Fibroblast of skin of back (primary cell): ENCODE measurements at places on chromosomes 3 and 15.
A peak's percentile ranks its signal among the peaks of the same experiment; 100 is the strongest.

GRCh38 chr15:65655026-65655425, 33.3 kb downstream of the SLC24A1 start:
- DNase-seq, result peak; percentile 52

DNA sequence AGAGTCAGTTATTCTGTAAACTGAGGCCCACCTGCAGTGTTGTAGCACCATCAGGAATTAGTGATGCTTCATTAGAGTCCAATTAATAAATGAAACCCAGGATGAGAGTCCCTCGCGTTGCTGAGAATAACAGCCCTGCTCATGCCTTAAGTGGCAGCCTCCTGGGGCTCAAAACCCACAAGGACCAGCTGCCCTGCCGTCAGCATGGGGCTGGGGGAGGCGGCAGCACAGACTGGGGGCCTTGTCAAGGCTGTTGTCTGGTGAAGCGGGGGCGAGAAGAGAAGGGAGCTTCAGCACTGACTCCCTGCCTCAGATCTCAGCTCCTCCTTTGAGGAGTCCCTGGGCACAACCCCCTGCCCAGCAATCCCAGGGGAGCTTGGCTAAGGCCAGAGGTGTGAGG, 21.0 kb downstream of the CCDC33 start:
- DNase-seq, result no peak

GRCh38 chr3:71989165-71989564, 204.2 kb upstream of the PROK2 start:
- peak; percentile 88 for DNase-seq

DNA sequence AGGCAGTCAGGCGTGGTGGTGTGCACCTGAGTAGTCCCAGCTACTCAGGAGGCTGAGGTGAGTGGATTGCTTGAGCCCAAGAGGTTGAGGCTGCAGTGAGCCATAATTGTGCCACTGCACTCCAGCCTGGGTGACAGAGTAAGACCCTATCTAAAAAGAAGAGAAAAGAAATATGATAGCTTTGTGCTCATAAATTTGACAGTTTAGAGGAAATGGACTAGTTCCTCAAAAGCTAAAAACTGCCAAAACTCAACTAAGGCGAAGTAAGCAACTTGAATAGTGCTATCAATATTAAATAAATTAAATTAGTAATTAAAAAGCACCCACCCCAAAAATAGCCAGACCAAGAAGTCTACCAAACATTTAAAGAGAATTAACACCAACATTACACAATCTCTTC, 24.5 kb upstream of the SLC15A2 start:
- DNase-seq, result no peak

GRCh38 chr15:52806284-52806655, 16.1 kb upstream of the ONECUT1 start:
- DNase-seq, result no peak

DNA sequence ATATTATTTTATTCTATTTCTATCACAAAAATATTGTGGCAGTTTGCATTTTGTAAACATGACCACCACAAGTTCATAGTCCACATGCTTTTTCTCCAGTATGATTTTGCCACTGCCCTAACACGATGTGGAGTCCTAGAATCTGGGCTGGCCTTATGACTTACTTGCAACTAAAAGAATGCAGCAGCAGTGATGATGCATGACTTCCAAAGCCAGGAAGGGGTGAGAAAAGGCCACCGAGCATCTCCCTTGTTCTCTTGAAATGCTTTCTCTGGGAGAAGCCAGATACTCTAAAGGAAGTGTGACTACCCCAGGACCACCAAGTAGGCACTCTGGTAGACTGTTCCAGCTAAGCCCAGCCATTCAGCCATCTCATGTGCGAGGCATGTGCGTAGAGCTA, 191.6 kb upstream of the MRPL3 start:
- peak; percentile 72 for DNase-seq

GRCh38 chr3:46976326-46977190, at the start of gene CCDC12:
TSS of gene CCDC12 (minus strand) at chr3:46976745. CDS start at chr3:46976732, 13 bp downstream.
- peak; percentile 100 for DNase-seq

- DNase-seq, result peak; percentile 53
Observed at GRCh38 chr15:73265536-73266153, 103.1 kb downstream of the HCN4 start.

DNA sequence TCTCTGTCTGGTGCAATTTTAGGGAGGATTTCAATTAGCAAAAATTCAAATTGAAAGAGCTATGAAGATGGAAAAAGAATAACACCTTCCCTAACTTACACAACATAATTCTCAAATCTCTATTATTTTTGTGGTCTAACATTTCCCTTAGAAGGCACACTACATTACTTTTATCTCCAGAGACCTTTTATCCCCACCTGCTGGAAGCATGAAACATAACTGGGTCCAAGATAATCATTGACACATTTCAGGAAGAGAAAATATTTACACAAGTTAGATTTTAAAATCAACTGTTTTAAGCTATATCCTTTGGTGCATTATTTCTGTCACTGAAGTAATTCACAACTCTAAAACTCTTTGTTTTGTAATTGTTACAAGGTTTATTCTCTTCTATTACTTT, 779.5 kb downstream of the ROBO1 start:
- peak; percentile 26 for DNase-seq

GRCh38 chr15:80485370-80486164, 81.4 kb downstream of the ARNT2 start:
- no peak for DNase-seq

DNA sequence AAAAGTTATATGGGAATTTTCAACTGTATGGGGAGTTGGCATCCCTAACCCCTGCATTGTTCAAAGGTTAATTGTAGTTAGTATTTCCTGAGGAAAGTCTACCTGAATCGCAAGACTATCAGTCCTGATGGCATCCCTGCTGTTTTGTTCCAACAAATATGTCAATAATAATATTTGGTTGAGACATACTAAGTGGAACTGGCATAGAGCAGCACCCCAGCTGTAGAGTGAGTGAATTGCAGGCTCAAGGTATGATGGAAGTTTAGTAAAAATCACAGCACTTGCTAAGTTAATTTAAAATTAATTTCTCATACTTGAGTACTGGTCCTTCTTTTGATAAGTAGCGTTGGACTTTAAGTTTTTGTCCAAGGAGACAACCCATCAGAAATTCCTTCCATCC, 18.0 kb upstream of the COMMD2 start:
- DNase-seq, result no peak

DNA sequence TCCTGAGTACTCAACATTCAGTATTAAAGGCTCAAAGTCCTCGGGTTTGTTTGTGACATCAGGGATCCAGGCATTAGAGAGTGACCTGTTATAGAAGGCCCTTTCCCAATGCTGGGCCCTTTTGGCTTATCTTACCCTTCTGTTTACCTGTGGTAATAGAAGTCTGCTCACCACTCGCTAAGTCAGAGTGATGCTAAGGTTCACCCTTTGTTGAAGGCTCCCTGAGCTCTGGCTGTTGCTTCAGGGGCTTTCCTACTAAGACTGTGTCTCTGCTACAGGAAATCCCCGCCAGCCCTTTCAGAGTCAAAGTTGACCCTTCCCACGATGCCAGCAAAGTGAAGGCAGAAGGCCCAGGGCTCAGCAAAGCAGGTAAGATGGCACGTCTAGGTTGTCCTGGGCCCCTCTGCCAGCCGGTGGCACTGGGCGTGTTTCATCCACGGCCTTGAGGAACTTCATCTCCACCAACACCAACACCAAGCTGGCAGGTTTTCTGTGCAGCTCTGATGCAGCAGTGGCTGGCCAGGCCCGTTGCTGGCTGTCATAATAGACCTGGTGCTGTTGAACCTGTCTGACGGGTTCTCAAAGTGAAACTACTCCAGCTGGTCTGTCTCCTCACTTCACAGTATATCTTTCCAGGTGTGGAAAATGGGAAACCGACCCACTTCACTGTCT, 99.1 kb downstream of the DNASE1L3 start:
- DNase-seq, result no peak

DNA sequence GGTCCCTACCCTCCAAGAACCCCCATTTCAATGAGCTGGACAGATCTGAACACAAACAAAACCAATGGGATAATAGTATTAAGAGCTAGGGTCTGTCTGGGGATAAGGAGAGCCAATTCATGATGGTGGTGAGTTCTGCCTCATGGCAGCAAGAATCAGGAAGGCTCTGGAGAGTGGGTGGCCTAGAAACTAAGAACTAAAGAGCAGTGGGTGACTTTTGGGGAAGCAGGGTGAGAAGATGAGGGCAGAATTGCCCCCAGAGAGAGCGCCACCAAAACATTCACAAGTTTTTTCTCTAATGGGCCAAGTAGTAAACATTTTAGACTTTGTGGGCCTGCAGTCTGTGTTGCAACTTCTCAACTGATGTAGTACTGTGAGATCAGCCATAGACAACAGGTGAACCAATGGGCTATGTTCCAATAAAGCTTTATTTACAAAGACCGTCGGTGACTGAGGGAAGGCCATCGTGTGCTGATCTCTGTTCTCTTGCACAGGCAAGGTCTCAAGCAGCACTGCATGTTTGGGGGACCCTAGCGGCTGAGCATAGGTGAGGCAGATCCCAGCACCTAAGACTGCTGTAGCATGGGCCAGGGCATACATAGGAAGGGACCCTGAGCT, 225.5 kb upstream of the ST8SIA2 start:
- no peak for DNase-seq

DNA sequence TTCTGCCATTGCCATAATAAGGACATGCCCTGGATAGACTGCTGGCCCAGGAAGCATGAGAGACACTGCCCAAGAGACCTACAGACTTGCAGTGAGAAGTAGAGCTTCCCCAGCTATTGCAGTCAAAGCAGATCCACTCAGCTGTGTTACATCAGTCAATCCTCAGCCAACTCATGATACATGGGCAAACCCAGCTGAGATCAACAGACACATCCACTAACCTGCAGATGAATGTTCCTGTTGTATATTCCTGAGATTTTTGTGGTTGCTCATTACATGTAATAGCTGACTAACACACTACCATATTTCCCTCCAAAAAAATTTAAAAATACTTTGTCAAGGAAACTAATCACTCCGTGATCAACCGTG, 68.6 kb downstream of the DCLK3 start:
- peak; percentile 86 for DNase-seq

DNA sequence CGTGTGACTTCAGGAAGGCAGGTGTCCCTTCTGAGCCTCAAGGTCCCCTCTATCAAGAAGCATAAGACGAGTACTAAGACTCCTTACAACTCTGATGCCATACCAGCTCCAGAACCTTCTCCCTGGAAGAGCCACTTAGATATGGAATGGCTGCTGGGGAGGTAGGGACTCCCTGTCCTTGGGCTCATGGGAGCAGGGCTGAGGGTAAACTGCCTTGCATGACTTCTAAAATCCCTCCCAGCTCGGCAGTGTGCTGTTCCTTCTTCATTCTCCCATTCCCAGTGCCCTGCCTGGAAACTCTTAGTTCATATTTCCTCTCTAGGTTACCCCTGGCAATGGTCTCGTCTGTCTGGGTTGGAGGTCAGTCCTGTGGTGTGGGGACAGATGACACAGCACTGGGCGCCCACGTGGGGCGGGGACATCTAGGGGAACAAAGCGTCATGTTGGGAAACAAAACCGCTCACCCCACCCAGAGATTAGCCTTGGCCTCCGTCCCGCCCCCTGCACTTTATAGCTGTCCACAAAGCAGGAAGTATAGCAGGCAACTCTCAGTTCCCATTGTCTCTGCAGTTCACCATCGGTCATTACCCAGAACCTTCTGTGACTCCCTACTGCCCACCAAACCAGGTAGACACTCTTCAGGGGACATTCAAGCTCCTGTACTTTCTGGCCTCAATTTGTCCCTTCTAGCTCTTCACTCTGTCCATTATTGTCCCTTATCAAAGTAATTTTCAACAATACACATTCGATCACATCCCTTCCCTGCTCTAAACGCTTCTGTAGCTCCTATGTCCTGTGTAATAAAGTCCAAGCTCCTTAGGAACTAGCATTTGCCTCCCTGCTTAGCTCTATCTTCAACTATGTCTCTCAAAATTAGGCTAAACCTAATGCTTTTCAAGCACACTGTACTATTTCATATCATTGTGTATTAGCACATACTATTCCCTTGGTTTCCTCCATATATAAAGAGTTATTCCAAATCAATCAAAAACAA, 73.8 kb downstream of the IQSEC1 start:
- no peak for DNase-seq

GRCh38 chr3:57163751-57164150, 1.4 kb downstream of the IL17RD start:
- no peak for DNase-seq

- DNase-seq, result no peak
Observed at GRCh38 chr3:20527368-20527767, 341.4 kb upstream of the SGO1 start.

GRCh38 chr15:60569596-60569995, 90.7 kb upstream of the ICE2 start:
- DNase-seq, result no peak

- DNase-seq, result no peak
Observed at GRCh38 chr3:54670201-54671000, 257.5 kb downstream of the LRTM1 start.

- no peak for DNase-seq
Observed at GRCh38 chr3:118850687-118851086, 184.0 kb downstream of the IGSF11 start.

DNA sequence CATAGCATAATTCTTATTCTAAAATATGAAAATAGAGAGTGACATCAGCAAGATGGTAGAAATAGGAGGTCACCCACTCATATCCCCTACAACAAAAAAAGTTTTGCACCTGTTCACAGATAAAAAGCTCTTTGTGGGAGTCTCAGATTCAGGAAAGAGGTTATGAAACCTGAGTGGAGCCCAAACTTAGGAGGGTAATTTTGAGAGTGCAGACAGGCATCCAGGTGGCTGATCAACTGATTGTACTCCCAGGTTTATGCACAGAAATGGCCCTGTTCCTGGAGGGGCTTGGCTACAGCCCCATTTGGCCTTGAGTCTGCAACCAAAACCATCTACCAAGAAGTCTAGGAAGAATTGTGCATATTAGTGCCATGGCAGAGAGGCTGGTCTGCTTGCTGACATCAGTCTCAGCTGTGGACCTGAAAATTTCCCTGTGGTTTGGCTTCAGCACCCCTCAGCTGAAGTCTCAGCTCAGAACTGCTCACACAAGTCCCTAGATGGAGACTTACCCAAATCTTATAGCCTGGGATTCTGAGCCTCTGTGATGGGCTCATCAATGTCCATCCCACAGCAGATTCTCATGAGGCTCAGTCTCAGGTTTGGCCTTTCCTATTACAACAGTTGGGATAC, 291.6 kb downstream of the IL20RB start:
- DNase-seq, result no peak

GRCh38 chr15:28112101-28112760, 13.1 kb upstream of the OCA2 start:
- DNase-seq, result no peak

DNA sequence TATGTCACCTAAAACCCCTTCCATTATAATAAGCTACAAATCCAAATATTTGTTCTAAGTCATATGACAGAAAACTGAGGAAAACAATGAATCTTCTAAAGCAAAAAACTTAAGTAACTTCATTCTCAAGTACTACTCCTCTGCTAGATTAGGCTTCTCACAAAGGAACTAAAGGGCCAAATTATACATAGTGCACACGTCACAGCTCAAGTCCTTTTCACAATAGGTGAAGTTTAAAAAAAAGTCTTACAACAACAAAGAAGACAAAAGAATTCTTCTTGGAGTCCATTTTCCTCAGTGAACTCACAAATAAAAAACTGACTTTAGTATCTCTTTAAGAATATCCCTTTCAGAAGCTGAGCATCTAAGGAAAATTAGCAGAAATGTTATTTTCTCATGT, 479.9 kb downstream of the MAGI1 start:
- DNase-seq, result no peak
